ENCODE measurements at places on chromosomes 5 and 9. TPM values are rescaled to one million over a fixed set of nuclear protein-coding genes. Genes with fewer than 3 reads are reported as not detected.
A peak's percentile ranks its signal among the peaks of the same experiment; 100 is the strongest.

- DNase-seq, result peak; percentile 95
These were observed 33.5 kb downstream of the ANXA6 start for GRCh38 chr5:151123897-151124751.

- DNase-seq, result no peak
These were observed 61.9 kb upstream of the IL7R start for GRCh38 chr5:35794684-35795375.

- DNase-seq, result no peak
These were observed 117.7 kb downstream of the PAPPA start for GRCh38 chr9:116271340-116271739.

- DNase-seq, result no peak
These were observed 163.7 kb upstream of the ELL2 start for GRCh38 chr5:96125231-96125891.

- no peak for DNase-seq
These were observed 62.2 kb upstream of the CNOT6 start for GRCh38 chr5:180431932-180432331.

GRCh38 chr9:27565696-27566095 lies 7.6 kb downstream of the C9orf72 start:
- DNase-seq, result no peak

- DNase-seq, result no peak
These were observed 1.7 kb upstream of the PTPN3 start for GRCh38 chr9:109499631-109500410.

DNA sequence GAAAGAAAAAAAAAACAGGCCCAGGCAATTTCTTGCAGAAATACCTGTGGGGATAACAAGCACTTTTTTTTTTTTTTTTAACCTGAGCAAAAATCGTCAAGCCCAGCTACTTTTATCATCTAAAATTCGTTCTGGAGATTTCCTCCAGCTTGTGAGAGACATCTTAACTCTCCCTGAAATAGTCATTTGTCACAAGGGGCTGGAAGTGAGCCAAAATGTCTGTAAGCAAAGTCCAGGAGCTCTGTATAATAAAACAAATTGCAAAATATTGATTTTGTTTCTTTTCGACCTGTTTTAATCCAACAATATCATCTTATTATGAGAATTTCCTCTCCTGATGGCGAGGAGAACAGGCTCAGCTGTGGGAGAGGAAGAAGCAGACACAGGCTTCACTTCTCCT lies 168.4 kb downstream of the TTLL11 start:
- DNase-seq, result no peak

- DNase-seq, result no peak
These were observed 18.8 kb upstream of the FCN2 start for GRCh38 chr9:134861595-134862334.

DNA sequence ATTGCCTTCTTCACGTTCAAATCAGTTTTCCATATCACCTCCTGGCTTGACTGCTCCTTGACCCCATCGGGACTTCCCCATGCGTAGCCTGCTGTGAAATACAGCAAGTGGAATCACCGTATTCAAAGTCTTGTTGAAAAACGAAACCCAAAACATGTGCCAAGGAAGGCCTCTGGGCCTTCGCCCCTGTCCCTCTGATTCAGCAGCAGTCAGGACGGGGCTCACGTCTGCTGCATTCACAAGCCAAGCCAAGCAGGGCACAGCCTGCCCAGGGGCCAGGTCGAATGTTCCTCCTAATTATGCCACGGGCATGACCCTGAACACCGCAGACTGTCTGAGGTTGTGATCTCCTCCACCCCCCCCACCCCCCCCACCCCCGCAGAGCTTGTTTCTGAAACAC lies 960 bp upstream of the CTNND2 start:
- no peak for DNase-seq

DNA sequence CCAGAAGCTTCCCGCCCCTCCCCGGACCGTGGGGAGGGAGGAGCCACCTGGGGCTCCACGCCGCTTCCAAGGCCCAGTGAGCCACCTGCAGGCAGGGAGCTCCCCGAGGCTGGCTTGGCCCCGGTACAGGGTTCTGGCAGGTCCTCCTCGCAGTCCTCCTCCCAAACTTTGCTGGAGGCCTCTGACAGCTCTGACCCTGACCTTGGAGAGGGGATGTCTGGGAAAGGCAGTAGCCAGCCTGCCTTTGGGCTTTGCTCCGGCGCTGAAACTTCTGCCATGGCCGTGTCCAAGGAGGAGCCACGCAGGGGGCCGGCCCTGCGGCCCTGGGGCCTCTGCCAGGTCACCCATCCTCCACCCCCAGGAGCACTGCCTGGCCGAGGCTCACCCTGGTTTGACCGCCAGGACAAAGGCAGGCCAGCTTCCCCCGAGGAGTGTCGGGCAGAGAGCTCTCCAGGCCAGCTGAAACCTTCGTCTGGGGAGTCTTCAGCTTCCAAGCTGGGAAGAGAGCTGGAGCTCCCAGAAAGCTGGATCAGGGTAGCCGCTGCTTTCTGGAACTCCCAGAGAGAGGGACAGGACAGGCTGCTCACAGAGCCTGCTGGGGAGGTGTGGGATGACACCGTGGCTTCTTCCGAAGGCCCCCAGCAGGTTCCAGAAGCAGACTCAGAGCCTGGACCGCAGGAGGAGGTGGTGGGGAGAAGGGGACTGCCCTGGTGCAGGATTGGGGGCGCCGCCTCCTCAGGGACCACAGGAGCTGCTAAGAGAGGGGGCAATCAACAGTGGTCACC lies 9.0 kb upstream of the QSOX2 start:
- no peak for DNase-seq

- no peak for DNase-seq
These were observed 22.7 kb upstream of the WDR38 start for GRCh38 chr9:124830593-124830992.

GRCh38 chr5:91110686-91111085 lies 272.4 kb downstream of the ARRDC3 start:
- DNase-seq, result no peak

DNA sequence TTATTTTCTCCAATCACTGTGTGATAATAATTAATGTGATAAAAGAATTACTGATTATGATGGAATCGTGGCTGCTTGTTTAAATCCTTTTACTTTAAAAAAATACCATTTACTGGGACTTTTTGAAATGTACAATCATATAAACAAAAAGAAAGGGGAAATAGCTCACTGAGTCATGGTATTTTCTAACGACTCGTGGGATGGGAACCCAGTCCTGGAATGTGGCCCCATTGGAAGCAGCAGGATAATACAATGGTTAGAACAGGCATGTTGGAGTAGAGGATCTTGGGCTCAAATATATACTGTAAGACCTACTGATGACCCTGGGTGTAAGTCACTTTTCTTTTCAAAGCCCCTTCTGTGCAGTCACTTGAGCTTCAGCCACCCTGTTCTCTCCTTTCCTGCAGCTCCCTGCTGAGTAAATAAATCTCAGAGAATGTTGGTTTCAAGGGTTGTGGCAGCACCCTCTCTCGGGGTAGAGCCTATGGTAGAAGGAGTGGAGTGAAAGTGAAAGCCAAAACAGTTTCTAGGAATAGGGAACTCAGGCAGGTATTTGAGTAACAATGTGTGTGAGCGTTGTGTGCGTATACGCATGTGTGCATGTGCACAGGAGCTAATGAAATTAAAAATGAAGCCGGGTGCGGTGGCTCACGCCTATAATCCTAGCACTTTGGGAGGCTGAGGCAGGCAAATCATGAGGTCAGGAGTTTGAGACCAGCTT lies 40.8 kb upstream of the LARP1 start:
- peak; percentile 52 for DNase-seq

DNA sequence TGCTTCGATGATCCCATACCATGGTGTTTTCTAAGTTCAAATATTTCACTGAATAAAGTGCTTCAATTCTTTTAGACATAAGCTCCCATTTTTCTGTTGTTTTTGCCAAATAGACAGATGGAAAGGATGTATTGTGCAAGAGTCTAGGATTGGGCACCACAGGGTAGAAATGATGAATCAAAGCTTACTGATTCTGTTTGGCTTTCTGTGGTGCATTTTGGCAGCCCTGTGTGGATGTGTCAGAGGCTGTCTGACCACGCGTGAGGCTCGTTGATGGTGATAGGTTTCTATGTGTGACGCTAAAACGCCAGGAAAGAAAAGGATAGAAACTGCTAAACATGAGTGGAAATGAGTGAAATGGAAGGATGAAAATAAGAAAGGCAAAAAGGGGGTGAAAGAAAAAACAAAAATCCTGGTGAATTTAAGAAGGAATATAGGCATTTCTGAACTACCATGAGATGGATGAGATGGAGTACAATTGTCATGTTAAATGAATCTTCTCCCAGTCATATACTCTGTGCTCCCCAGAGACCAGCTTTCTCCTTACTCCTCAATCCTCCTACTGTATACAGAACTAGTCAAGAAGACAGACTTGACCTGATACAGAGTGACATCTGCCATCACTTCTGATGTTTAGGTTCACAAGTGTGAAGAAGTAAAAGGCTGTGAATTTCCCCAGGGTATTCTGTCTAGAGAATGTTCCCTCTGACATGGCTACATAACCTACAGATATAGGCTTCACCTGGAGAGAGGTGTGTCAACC lies 54.4 kb downstream of the ANKH start:
- peak; percentile 9 for DNase-seq

DNA sequence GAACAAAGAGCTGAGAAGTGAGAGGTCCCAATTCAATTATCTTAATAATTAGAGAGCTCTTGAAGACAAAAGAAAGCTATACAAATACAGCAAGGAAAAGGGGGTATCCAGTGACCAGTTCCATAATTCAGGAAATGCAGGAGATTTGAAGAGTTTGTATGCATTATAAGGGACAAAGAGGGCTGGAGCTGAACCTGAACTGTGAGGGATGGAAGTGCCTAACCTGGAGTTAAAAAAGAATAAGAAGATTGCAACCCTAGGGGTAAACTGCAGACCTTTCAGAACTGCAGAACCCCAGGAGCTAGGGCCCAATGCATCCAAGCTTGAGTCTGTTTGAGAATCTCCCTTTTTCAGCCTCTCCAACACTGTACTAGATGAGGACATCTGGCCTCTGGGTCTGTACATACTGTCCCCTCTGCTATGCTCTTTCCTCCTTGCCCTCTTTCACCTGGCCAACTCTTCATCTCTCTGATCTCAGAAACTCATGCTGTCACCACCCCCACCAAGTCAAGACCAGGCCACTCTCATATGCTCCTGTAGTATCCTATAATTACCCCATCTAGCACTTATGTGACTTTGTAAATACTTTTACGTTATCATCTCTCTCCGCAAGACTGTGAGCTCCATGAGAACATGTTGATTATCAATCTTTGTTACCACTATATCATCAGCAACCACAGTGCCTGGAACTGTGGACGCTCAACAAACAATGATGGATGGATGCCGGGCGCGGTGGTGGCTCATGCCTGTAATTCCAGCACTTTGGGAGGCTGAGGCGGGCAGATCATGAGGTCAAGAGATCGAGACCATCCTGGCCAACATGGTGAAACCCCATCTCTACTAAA lies 6.6 kb upstream of the PRKACG start:
- no peak for DNase-seq

GRCh38 chr5:119792161-119792799 lies 162.9 kb downstream of the FAM170A start:
- no peak for DNase-seq

DNA sequence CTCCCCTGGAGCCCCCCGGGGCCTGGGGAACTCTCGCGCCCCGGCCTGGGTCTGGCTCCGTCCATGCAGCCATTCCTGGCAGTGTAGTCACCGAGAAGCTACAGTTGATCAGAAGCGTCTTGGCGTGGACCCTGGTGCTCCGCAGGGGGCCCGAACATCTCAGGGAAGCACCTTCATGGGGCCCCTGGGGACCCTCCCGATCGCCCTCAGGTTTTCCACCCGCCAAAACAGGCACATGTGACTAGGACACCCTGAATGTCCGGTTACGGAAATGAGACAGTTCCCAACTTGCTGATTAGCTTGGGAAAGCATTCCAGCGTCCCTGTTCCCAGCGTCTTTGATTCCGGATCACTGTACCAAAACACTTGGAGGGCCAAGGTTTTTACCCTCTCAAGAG lies 472 bp downstream of the FBXO4 start:
- DNase-seq, result no peak

DNA sequence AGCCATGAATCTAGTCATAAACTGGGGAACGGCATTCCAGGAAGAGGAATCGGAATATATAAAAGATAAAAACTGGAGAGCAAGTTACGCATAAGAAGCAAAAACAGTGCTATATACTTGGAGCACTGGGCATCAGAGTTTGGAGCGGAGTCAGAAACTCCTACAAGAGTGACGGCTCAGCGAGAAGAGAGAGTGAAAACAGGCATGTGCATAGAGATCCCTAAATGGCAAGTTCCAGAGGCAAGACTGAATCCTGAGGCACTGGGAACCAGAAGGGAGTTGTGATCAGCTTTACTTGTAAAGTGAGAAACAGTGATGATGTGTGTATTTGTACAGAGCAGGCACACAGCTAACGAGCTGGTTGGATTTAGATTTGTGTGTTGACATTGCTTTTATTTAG lies 514.4 kb upstream of the TNC start:
- DNase-seq, result no peak

GRCh38 chr9:121275781-121276658 lies 8.1 kb downstream of the GSN start:
- no peak for DNase-seq

GRCh38 chr5:58543723-58544122 lies 39.2 kb upstream of the RAB3C start:
- no peak for DNase-seq

GRCh38 chr5:89011778-89012711 lies 129.1 kb upstream of the MEF2C start:
- DNase-seq, result no peak

GRCh38 chr5:157778121-157778805 lies 34.8 kb downstream of the LSM11 start:
- DNase-seq, result no peak

GRCh38 chr9:109198736-109199382 lies 31.8 kb upstream of the FRRS1L start:
- no peak for DNase-seq

- no peak for DNase-seq
These were observed 101.2 kb upstream of the PANK3 start for GRCh38 chr5:168680395-168680794.

DNA sequence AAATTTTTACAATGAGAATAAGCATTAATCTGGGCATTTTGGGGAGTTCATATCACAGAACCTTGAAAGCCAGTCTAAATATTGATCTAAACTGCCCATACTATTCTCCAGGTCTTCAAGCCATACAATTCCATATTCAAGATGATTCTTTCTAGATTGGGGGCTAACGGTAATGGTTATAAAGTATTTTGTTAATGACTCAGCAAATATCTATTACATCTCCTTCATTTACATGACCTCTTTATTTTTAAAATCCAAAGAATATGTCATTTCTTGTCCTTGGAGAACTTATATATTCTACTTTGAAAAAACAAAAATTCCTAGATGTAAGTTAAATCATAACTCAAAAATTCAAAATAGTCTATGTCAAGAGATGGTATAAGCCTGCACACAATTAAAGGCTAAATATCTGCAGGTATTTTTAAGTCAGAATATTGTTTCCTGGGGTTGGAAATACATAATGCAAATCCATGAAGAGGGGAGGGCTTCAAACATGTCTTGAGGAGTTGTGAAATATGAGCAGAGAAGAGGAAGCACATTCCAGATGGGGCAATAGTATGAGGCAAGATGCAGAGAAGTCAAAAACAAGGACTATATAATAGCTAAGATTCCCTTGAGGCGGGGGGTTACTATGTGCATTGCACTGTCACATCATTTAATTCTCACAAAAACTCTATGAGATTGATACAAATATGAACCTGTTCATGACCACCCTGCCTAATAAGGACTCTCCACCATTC lies 526.4 kb downstream of the NR2F1-AS1 start:
- no peak for DNase-seq

GRCh38 chr9:108704156-108704852 lies 151.5 kb downstream of the ACTL7B start:
- no peak for DNase-seq

The CCDC192 gene
- not detected for total RNA-seq

The BSPRY gene
- 0.59 TPM for total RNA-seq

The BAAT gene
- total RNA-seq, result not detected

The IL4 gene
- not detected for total RNA-seq

The RNF183 gene
- 0.39 TPM for total RNA-seq

The CARD6 gene
- total RNA-seq, result 2.0 TPM

The RLN2 gene
- 3.5 TPM for total RNA-seq

Measured in B cell (primary cell).